ENCODE measurements at places on chromosomes 7 and 10.

- no peak for DNase-seq
Measured at GRCh38 chr10:130987401-130987800, 324.1 kb downstream of the TCERG1L start.

- DNase-seq: no peak
Measured at GRCh38 chr10:60951272-60951724, 7.3 kb upstream of the RHOBTB1 start.

- DNase-seq: no peak
Measured at GRCh38 chr7:16270844-16271243, 150.5 kb downstream of the CRPPA start.

DNA sequence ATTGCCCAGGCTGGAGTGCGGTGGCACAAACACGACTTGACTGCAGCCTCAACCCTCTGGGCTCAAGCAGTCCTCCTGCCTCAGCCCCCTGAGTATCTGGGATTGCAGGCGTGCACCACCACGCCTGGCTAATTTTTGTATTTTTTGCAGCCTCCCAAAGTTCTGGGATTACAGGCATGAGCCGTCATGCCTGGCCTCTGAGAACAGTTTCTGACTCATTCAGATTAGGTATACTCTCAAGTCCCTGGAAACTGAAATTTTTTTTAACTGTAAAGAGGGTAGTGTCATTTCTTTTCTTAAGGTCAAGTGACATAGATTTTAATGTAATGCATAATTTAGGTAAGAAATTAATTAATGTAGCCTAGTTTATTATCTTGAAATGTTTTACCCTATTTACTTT, 104.7 kb downstream of the SEPTIN7 start:
- no peak for DNase-seq

DNA sequence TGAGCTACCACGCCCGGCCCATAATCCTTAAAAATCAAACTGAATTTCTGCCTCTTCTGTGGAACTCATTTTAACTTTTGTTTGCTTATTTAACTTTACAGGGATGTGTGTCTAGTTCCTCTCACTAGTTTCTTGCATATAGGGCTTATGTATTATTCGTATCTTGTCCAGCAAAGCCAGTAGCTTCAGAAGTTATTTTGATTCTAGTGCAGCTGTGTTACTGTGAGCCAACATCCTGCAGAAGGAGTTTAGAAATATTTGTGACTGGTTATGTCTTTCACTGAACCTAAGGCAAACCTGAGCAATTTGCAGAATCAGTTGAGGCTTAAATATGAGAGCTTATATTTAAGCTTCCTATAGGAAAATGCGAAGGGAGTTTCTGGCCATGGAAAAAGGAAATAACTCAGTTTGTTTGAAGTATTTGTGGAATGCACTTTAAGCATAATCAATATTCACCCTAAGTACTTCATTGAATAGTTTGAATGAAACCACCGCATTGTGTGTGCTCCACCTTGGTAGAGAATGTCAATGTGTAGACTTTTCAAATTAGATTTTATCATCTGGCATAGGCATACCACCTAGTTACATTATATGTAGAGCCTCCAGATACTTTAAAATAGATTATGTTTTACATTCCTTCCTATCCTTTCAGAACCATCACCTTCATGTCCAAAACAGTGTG, 90.8 kb downstream of the MCU start:
- DNase-seq: no peak

DNA sequence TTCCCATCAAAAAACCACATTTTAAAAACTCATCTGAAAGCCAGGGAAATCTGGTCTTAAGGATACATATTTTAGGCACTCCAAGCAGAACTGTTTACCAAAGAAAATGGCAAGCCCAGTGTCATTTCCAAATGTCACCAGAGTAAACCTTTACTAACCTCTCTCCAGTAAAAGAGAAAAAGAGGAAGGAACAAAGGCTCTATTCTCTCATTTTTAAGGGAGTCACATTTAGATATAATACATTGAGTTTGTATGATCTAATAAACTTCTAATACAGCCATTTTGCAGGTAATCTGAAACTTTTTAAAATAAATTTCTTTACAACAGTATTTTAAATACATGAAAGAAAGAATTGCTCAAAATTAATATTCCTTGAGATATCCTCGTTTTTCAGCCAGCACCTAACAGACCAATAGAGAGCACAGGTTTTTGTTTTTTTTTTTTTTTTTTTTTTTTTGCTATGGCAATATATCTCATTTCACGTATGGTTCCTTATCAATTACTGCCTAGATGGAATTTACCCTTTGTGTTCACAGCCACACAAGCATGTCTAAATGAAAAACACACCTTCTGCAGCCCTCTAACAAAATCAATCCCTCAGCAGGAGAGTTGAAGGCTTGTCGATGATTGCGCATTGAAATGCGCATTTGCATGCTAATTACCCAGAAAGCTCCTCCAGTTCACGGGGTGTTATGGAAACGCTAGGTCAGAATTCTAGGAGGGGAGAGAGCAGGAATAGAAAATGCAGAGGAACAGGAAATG, 39.8 kb upstream of the MSRB2 start:
- DNase-seq: no peak

- DNase-seq: no peak
Measured at GRCh38 chr7:123608991-123609882, 7.6 kb downstream of the ASB15 start.

DNA sequence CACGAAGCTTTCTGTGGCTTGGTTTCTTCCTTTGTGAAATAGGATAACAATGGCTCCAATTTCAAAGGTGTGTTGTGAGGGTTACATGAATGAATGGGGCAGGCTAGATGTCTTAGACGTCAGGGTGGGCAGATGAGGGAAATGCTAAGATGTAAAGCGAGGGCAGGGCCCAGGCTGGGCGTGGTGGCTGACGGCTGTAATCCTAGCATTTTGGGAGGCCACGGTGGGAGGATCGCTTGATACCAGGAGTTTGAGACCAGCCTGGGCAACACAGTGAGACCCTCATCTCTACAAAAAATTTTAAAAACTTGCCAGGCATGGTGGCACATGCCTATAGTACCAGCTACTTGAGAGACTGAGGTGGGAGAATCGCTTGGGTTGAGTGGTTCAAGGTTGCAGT, 607.7 kb upstream of the FOXK1 start:
- DNase-seq: peak; percentile 7

DNA sequence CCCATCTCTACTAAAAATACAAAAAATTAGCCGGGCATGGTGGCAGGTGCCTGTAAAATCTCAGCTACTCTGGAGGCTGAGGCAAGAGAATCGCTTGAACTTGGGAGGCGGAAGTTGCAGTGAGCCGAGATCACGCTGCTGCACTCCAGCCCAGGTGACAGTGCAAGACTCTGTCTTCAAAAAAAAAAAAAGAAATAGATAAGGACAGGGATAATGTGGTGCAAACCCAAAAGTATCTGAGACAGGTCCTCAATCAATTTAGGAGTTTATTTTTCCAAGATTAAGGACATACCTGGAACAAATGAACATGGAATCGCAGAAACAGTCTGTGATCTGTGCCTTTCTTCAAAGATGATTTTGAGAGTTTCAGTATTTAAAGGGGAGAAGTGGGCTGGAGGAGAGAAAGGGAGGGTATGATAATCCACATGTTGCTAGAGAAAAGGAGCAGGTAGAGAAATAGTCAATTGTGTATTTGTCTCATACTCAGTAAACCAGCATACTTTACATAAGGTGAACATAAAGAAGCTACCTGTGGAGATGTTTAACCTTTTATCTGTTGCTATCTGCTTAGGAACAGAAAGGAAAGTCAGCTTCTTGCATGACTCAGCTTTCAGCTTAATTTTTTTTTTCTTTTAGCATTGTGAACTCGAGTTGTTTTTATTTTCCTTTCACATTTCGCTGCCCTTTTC, 4.9 kb upstream of the MTPN start:
- DNase-seq: no peak

GRCh38 chr10:43352951-43353350, 18.5 kb upstream of the FXYD4 start:
- no peak for DNase-seq

GRCh38 chr7:29565634-29565981, 2.0 kb downstream of the PRR15 start:
- DNase-seq: no peak

- no peak for DNase-seq
Measured at GRCh38 chr10:34580214-34580613, 234.9 kb downstream of the PARD3 start.

- DNase-seq: no peak
Measured at GRCh38 chr10:87696922-87697745, 37.5 kb downstream of the PAPSS2 start.

DNA sequence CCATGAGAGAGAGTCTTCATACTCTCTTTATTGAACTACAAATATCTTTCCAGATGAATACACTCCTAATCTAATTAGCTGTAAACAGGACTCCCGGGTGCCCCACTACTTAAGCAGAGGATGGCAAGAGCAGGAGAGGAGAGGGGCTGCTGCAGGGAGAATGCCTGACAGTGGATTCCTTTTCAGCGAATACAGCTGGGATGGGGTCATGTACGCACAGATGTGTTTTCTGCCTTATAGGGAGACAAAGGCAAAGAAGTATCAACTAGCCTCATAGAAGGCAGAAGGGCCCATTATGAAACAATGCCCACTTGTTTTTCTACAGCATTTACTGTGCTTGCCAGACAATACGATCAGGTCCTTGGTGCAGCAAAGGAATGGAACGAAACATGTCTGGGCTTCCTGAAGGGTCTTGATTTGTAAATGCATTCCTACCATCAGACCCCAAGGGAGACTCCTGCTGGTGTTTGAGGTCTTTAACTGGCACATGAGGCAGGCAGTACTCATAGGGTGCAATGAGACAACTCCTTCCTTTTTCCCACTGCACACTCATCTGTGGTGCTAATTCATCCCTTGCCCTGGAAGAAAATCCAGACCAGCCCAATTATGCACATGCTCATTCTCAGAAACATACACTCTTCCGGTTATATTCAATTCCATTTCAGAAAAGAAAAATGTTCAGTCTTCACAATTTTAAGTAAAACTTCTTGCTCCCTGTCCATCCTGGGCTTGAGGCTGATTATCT, 117.1 kb downstream of the AOAH start:
- DNase-seq: no peak

- no peak for DNase-seq
Measured at GRCh38 chr10:75266945-75267344, 31.2 kb upstream of the COMTD1 start.

DNA sequence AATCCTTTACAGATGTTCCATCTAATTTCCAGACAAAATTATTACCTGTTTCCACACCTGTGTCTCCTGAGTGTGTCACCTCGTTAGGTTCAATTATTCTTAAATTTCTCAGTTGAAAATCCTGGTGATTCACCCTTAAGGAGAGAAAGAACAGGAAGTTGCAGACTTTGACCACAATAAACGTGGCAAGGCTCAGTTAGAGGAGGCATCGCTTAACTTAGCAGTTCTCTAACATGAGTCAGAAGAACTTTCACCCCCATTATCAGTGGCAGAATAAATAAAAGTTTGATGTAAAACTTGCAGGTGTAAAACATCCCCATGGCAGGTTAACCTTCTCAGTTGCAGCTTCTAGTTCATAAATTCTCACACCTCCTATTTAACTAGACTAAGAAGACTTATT, 8.3 kb downstream of the XPNPEP1 start:
- DNase-seq: peak; percentile 56

- no peak for DNase-seq
Measured at GRCh38 chr10:64312876-64313275, 791.7 kb downstream of the REEP3 start.

DNA sequence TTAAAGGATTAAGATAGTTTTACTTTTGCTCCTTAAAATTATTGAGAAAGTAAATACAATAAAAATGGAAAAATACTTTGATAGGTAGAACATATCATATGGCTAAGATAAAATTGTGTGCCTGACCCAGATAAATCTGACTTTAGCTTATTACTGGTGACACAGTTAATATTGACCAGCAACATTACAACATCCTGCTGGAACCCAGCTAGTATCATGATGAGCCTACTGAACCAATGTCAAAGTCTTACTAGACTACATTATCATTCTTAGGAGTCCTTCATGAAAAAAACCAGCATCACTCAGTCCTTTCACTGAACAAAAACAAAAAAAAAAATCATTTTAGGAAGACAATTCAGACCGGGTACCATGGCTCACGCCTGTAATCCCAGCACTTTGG, 164.8 kb upstream of the CDK1 start:
- DNase-seq: no peak

GRCh38 chr7:28114056-28114455, 66.5 kb downstream of the JAZF1 start:
- DNase-seq: no peak

DNA sequence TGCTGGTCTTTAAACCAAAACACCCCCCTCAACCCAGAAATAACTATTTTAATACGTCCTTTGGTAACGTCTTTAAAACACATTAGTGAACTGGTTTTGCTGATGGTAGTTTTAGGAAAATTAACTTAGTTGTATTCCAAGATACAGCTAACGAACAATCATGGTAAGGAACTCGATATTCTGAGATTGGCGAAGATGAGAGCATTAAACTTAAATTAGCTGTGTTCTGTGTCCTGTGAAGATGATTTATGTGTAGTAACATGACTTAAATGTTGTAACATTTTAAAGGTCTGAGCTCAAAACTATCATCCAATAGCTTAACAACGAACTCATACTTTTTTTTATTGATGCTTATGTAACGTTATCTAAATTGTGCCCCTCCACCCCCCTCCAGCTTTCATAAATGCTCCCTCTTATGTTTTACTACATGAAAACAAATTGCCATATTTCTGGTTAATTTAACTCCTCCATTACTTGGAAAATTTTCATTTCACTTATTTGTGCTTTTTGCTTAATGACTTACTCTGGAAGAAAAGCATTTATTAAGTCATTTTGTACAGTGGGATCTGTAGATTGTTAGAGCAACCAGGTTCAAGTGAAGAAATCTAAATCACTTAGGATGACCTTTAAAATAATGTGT, 1.7 kb downstream of the SDK1 start:
- DNase-seq: no peak

DNA sequence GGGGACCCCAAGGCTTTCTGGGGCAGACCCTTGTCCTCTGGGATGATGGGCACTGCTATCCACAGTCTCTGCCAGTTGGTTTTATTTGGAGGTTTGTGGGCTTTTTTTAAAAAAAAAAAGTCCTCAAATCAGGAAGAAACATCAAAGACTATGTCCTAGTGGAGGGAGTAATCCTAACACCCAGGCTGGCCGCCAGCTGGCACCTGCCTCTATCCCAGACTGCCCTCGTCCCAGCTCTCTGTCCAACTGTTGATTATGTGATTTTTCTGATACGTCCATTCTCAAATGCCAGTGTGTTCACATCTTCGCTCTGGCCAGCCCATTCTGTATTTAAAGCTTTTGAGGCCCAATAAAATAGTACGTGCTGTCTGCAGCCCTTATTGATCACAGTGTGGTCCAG, 61.0 kb upstream of the LRRC4 start:
- DNase-seq: no peak

DNA sequence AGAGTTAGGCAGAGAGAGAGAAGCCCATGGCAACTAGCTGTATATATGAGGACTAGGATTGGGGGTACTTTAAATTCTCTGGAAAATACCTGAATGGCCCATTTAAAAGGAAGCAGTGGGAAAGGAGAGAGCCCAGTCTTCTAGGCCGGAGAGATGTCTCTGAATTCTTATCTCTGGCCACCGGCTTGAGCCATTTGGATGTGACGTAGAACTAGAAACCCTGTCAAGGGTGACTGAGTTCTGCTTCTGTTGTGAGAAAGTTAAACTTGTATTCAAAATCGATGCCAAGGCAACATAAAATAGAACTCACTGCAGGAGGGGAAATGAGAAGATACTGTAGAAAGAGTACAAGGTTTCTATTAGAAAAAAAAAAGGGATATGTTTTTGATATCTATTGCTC, 6.3 kb upstream of the GSTK1 start:
- DNase-seq: no peak
